Panc1 (cell line): ENCODE measurements at places on chromosomes 1 and 21. TPM values are rescaled to one million over a fixed set of nuclear protein-coding genes. Genes with fewer than 3 reads are reported as not detected.

DNA sequence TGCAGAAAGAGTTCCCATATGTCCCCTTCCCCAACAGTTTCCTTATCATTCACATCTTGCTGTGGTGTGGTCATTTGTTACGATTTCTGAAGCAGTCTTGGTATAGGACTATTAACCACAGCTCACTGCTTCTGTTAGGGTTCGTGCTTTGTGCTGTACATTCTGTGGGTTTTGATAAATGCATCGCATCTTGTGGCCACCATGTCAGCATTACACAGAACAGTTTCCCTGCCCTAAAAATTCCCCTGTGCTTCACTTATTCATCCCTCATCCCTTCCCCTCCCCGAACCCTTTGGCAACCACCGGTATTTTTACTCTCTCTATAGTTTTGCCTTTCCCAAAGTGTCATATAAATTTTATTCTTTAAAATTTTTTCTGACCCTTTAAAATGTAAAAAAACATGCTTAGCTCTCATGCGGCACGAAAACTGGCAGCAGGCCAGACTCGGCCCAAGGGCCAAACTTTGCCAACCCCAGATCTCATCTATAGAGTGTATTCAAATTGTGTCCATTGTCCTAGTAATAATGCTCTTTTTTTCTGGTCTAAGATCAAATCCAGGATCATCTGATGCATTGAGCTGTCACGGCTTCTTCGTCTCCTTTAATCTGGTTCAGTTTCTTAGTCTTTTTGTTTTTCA, 78.2 kb downstream of the SIM2 start:
- H3K36me3 ChIP-seq, result no peaks in the 10 kb centered on the region
- no peak overlapping the region for H3K27ac ChIP-seq
- no peak for DNase-seq
- H3K4me1 ChIP-seq, result peaks cover 3% of the 10 kb centered on the region; the same call in 1 of the 2 replicates

- no peaks in the 10 kb centered on the region; the same call in 1 of the 2 replicates for H3K27me3 ChIP-seq
- H3K4me1 ChIP-seq, result no peaks in the 10 kb centered on the region
- H3K4me3 ChIP-seq, result no peak overlapping the region
- H3K36me3 ChIP-seq, result no peaks in the 10 kb centered on the region
These were observed 548.2 kb downstream of the PTPRU start for GRCh38 chr1:29784276-29785136.

DNA sequence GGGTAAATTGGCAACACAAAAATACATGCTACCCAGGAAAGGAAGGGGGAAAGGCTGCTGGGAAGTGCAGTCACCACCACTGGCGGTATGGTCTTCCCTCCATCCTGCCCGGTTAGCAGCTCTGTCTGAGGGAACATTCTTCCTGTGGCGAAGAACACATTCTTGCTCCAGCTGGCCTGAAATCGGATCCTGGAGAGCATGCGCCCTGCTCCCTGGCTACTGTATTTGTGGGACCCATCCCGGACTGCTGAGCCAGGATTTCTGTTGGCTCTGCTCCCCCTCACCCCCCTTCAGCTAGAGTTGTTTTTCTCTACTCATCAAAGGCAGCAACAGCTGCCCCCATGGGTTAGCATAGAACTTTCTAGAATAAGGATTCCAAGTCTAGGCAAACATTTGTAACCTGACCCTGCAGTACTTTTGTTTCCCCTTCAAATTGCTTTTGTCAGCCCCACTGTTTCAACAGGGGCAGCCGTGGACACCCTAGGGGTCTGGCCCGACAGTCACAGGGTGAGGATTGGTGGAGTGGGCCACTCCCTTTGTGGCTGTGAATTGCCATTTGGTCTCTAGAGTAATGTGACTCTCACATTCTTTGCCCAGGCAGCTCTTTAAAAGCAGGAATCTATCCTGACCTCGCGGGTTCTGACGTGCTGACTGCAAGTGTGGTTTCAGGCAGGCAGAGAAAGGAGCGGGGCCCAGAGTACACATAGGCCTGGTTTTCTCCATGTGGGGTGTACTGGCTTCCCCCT, 157.7 kb downstream of the TOMM20 start:
- no peaks in the 10 kb centered on the region for H3K36me3 ChIP-seq
- H3K4me1 ChIP-seq, result peaks cover 68% of the 10 kb centered on the region
- no peak for DNase-seq

DNA sequence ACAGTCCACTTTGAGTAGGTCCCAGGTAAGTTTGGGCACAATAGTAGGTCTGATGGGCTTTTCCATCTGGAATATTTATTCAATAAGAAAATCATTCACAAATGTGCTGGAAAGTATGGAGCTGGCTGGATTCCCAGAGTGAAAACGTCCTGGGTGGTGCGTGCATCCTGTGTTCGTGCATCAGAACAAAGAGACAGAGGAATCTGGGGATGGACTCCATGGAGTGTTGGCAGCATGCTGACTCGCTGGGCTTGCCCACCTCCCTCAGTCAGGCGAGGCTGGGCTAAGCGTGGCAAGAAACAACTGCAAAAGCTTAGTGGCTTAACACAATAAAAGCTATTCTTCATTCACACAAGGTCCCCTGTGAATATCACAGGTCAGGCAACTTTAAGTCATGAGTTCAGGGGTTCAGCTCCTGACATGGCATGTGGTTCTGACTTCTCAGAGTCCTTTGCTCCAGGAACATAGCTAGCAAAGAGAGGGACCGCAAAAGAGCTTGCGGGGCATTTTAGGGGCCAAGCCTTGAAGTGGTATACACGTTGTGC, 151.6 kb upstream of the ZNF644 start:
- DNase-seq, result no peak
- no peak overlapping the region for H3K4me3 ChIP-seq
- H3K27me3 ChIP-seq, result peaks cover 19% of the 10 kb centered on the region

Gene BEND5
- not detected for total RNA-seq
